ENCODE measurements at places on chromosomes 6 and 20.

DNA sequence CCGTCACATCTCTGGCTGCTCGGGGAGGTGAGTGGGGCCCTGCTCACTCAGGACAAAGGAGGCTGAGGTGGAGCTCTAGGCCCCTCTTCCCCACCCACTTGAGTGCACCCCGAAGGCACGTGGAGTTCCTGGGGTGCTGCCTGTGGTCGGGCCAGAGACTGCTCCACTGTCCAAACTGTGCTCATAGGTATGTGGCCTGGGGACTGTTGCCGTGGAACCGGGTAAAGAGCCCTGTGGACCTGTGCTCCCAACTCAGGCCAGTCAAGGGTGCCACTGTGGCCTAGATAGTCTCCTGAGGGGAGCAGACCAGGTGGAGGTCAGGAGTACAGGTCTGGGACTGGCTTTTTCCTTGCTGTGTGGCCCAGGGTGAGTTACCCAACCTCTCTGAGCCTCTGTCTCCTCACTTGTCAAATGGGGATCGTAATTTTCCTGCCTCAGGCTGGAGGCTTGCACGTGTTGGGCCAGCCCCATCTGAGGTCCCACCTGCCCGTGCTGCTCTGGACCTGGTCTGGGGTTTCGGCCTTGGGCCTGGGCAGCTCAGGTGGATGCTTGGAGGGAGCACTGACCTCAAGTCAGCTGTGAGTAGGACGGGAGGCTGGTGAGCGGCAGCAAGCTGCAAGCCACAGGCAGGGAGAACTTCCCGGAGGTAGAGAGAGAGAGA, 12.4 kb upstream of the NPBWR2 start:
- DNase-seq: peak; percentile 55

- no peak for DNase-seq
Observed at GRCh38 chr6:104896914-104897313, 37.2 kb upstream of the HACE1 start.

GRCh38 chr6:56292505-56293181, 45.3 kb upstream of the COL21A1 start:
- DNase-seq: no peak

DNA sequence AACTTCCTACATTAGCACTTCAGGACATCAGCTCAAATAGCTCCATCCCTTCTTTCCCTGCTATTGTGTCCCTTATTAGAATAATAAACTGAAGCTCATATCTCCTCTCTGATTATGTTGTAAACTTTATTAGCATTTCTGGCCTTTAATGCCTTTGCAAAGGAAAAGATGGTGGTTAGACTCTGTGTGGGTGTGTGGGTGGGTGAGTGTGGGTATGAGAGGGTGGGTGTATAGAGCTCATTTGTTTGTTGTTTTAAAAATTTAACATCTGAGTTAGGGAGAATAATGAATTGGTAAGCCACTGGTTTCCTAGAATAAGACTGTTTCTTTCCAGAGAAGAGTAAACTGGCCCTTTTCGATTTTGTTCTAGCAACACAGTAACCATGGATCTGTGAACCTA, 70.6 kb upstream of the L3MBTL3 start:
- no peak for DNase-seq

DNA sequence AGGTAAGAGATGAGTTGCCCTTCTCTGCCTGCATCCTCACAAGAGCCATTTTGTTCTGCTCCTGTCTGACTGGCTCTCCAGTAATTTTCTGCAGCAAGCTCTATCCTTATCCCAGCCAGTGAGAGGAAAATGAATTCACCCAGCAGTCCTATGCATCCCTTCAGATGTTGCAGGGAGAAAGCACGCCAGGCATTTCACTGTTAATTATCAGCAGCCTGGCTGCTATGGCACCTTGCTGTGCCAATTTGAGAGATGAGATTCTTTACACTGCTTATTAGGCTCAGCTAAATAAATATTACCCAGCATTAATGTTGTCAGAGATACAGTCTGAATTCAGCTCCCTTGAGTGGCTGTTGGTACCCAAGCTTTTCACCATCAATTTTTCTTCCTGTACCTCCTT, 61.1 kb upstream of the SNAP25 start:
- no peak for DNase-seq

DNA sequence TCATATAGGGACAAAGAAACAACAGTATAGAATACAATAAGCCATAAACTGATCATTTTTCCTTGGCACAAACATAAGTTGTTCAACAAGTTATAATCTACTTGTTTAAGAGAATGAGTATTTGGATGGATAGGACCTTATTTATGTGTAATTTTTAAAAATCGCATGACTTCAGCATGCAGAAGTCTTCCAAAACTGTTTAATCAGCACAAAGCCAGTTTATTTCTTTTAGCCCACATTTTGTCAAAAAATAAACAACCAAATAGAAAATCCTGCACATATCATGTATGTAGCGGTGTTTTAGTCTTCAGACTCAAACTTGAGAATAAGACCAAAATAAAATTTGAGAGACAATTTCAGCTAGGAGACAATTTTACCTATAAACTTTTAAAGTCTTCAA, 304.7 kb downstream of the TRDN start:
- DNase-seq: no peak

- DNase-seq: no peak
Observed at GRCh38 chr6:110690106-110690654, 125.1 kb downstream of the CDK19 start.

GRCh38 chr6:12150812-12151432, 138.8 kb downstream of the HIVEP1 start:
- DNase-seq: no peak

DNA sequence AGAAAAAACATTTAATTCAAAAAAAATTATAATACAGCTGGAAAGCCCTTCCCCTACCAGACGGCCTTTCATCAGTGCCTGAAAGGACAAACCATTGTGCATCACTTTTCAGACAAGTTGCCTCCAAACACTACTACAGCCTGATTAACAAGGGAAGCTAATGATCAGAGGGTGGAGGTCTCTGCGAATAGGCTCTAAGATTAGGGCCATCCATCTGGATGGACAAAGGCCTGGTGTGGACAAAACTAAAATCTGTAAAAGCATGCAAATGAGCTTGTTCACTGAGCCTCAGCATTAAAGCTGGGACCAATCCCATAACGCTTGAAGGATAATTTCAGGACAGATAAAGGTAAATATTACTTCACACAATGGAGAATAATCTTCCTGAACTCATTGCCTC, 228.7 kb upstream of the PLN start:
- no peak for DNase-seq

DNA sequence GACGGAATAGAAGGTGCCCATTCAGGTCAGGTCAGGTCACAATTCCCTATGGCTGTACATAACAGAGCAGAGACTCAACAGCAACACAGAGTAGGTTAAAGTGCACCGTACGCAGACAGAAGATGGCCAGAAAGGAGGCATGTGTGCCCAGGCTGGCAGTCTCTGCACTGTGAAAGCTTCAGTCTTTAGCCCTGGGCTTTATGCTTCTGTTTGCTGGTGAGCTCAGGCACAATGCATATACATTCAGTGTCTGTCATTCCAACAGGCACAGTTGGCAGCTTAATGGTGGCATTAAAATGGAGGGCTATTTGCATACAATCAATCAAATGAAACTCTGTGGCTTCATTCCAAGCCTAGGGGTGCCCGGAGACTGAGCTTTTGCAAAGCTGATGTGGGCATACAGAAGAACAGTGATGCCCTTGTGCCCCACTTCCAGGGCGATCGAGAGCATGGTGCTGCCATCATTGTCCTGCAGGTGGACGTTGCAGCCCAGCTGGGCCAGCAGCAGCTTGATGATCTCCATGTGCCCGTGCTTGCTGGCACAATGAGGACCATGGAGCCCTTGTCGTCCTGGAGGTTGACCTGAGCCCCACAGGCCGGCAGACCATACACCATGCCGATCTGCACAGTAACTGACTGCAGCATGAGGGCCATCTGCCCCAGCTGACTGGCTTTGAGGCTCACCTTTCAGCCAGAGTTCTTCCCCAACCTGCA, 22.4 kb downstream of the TRMT6 start:
- DNase-seq: no peak

DNA sequence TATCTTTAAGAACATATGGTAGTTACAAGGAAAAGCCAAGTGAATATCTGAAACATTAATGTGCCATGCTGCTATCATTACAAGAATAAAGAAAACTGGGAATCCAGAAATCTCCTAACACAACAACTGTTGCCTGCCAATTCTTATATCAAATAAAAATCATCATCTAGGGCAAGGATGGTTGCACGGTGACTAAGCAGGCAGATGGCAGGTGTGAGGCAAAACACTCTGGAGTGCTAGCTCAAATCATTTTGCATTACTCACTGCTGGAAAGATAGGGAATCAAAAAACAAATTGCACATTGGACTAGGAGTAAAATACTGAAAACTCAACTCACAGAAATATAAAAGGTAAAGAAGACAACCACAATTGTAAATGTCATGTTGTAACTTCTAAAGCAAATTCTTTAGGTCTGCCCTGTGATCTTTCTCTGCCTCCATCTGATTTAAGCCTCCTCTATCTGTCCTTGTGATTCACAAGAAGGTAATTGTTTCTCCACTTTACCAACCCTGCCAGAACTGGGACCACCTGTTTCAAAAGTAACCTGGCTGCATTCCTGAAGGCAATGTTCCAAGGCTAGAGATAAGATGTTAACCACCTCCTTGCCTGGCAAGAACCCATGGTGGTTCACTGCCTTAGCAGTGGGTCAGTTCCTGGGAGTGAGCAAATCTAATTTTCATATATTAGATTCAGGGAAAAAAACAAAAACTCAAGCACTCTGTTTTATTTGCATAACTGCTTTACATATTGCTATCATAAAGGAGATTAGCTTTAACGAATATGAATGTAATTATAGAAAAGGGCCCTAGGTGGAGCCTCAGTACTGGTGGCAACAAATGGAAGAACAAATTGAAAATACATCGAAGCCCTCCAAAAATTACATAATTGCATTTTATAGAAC, 33.1 kb upstream of the LCA5 start:
- DNase-seq: no peak

DNA sequence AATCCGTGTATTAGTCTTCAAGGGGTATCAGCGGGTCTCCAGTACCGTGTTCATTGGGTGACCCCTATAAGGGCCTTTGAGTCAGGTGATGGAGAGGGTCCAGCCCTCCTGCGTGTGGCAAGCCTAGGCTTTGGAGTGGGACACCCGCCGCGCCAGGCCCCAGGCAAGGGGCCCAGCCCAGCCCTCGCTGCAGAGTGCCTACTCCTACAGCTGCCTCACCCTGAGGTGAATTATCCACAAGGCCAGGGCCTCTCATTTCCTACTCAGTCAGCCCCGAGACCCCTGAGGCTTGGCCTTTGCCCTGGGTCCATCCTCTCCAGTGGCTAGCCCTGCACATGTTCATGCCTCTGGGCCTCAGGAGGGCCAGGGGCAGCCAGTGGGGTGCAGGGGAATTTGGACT, 45.1 kb downstream of the TMEM242 start:
- no peak for DNase-seq

DNA sequence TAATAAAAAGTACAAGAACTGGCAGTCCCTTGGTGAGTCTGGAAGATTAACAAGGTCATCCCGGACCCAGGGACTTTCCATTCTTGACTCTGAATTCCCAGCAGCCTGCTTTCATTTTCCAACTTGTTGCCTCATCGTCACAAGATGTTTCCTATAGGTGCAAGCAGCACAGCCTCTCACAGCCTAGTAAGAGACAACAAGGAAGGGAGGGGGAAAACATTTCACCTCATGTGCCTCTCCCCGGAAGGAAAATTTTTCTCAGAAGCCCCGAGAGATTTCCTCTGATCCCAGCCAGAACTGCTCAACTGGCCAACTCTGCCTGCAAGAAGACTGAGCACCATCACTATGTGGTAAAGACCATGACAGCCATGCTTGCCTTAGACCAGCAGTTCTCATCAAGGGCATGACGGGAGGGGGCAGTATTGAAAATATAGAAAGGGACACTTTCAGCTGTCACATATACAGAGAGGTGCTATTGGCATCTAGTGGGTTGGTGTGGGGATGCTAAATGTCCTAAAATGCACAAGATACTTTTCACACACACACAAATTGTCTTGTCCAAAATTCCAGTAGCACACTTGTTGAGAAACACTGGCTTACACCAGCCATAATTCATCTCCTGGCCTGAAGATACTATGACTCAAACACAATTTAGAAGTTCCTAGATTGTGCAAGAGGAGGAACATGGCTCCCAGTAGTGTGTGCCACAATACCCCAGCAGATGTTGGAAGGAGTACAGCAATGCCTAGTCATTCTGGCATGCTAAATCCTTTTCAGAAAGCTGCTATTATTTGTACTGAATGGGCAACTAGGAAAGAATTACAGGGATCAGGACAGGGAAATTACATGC, 10.8 kb upstream of the WTAP start:
- peak; percentile 63 for DNase-seq

DNA sequence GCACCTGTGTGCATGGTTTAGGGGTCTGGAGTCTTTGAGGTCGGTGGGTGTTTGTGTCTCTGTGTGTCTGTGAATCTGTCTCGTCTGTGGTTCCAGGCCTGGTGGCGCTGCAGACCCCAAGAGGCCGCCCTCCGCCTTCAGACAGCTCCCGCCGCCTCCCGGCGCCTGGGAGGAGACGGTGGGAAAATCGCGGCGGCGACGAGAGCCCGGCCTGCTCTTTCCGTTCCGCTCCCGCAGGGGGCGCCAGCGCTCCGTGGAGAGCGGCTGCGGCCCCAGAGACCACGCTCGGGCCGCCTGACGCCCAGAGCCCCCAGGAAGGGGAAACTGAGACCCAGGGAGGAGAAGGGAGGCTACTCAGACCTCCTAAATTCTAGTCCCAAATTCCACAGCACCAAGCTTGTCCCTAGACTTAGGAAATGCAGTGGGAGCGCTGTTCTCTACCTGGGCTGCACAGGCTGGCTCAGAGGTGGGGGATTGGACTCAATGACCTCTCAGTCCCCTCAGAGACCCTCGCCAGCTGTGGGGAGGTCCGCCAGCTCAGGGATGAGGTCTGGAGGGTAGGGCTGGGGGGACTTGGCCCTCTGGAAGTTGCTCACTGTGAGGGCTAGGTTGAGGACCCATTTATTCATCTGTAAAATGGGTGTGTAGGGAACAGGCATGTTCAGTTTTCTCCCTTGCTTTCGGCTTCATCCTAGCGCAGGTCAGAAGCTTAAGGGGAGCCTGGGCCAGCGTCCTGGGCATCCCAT, 36.9 kb upstream of the BLCAP start:
- DNase-seq: no peak

- DNase-seq: no peak
Observed at GRCh38 chr20:11124849-11125505, 451.2 kb upstream of the JAG1 start.

GRCh38 chr6:6039946-6040509, 33.3 kb upstream of the NRN1 start:
- no peak for DNase-seq

DNA sequence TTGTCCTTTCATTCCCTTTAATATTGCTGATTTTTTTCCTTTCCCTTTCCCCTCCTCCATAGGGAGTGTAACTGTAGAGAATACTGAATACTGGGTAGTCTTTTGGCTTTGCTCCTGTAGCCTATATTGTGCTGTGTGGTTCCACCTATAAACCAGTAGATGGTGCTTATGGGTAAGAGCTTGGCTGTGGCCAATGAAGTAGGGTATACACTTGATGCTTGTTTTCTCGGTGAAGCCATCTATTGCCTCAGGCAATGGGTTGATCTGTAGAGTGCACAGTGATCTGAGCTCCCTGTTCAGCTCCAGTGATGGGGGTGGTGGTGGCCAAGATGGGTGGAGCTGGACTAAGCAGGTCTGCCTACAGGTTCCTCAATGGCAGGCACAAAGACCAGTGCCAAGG, 203.3 kb upstream of the IMPG1 start:
- no peak for DNase-seq
